SK-N-MC (cell line): ENCODE measurements at places on chromosomes 1 and 21.

DNA sequence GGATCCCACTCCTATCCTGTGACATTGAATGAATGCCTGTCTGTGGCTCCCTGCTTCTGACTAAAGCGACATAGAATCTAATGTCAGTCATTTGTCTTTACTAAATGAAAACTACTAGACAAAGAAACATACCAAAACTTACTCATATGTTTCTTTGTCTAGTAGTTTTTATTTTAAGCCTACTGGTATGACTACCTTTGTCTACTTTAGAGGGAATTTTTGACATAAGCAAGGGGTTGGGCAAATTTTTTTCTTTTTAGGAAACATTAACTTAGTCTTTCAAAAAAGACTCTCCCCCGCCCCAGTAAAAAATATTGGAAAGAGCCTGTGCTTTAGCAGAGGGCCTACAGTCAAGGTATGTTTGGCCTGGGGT is 4.9 kb downstream of the NEK7 start:
- no peak for DNase-seq

DNA sequence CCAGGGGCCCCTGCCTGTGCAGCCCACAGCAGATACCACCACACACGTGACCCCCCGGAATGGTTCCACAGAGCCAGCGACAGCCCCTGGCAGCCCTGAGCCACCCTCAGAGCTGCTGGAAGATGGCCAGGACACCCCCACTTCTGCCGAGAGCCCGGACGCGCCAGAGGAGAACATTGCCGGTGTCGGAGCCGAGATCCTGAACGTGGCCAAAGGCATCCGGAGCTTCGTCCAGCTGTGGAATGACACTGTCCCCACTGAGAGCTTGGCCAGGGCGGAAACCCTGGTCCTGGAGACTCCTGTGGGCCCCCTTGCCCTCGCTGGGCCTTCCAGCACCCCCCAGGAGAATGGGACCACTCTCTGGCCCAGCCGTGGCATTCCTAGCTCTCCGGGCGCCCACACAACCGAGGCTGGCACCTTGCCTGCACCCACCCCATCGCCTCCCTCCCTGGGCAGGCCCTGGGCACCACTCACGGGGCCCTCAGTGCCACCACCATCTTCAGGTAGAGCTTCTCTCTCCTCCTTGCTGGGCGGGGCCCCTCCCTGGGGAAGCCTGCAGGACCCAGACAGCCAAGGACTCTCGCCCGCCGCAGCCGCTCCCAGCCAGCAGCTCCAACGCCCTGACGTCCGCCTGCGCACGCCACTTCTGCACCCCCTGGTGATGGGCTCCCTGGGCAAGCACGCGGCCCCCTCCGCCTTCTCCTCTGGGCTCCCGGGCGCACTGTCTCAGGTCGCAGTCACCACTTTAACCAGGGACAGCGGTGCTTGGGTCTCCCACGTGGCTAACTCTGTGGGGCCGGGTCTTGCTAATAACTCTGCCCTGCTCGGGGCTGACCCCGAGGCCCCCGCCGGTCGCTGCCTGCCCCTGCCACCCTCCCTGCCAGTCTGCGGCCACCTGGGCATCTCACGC is 51.0 kb downstream of the COL18A1 start:
- DNase-seq, result no peak

GRCh38 chr1:67393737-67394136 is 36.5 kb downstream of the SERBP1 start:
- DNase-seq, result no peak

DNA sequence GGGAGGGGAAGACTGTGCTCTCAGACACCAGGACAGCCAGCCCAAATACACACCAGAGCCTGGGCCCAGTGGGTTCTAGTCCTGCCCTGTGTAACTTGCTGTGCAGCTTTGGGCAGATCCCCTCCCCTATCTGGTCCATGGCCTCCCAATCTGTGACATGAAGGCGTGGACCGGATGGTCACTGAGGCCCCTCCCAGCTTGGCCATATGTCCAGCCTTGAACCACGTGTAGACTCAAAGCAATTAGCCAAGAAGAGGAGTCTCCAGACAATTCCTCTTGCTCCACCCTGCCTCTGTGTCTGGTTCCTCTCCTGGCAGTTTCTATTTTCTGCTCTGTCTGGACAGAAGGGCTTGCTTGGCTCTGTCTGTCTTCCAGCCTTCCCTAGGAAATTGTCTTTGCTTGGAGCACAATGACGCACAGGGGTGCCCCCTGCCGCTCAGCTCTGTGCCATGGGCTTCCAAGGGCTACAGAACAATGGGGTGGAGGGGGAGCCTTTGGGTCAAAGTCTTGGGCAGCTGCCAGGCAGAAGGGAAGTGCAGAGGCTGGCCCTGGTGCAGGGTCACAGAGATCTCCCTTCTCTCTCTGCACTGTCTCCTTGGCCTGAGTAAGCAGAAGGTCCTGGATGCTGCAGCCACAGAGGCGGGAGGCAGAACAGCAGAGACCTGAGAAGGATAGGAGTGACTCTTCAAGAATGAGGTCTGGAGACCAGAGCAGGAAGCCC is 66.1 kb downstream of the TENT5C start:
- no peak for DNase-seq

DNA sequence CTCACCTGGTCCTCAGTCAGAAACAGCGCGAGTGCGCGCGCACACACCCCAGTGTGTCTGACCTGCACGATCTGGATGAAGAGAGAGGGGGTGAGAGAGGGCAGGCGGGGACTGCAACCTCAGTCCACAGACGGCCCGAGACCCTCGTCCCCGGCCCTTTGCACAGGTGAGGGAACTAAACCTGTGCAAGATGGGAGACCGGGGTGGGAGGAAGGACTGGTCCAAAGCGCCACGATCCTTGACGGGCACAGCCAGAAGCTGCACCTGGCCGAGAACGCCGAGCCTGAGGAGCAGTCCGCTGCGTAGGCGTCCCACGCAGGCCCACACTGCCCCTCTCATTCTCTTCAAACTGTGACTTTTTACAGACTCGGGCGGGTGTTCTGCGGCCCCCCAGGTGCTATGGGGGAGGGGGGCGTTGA is 519 bp upstream of the IQCC start:
- DNase-seq, result no peak

DNA sequence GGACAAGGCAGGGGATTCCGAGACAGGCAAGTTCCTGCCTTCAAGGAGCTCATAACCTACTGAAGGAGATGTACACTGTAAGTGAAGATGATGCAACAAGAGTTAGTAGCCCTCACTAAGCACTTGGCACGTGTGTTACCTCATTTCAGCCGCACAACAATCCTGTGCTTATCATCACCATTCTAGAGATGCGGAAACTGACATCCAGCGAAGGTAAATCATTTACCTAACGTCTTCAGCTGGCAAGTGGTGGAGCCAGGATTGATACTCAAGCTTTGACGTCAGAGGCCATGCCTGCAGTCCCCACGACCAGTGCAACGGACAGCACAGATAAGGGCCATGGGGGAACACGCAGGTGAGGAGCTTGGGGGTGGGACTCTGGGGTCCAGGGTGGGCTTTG is 2.9 kb upstream of the UBXN10 start:
- no peak for DNase-seq

DNA sequence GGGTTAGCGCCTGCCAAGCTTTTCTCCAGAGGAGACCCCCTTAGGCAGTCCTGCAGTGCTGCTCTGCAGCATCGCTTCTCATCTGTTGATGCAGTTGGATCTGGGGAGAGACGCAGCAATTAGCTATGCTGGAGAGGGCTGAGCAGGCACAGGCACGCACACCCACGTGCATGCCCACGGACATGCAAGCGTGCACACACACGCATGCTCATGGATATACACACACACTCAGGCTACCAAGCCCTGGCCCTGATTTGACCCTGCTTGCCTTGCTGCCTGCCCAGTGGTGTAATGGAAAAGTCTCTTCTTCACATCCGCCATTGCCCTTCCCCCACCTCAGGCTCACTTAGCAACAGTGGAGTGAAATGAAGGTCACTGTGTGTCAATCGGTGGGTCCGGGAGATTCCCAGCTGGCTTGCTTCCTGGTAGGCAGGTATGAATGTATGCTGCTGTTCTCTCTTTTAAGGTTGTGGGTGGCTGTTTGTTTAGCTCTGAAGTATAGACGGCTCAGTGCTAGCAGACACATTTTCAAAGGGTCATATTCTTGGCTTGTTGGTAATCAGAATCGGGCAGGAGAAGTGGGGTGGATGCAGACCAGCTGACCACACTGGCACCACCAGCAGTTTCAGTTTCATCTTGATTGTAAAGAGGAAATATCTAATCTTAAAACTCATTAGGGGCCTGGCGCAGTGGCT is 9.5 kb downstream of the ATP1B1 start:
- DNase-seq, result no peak

- DNase-seq, result no peak
These were observed 283.9 kb downstream of the PBX1 start for GRCh38 chr1:164842870-164843269.

DNA sequence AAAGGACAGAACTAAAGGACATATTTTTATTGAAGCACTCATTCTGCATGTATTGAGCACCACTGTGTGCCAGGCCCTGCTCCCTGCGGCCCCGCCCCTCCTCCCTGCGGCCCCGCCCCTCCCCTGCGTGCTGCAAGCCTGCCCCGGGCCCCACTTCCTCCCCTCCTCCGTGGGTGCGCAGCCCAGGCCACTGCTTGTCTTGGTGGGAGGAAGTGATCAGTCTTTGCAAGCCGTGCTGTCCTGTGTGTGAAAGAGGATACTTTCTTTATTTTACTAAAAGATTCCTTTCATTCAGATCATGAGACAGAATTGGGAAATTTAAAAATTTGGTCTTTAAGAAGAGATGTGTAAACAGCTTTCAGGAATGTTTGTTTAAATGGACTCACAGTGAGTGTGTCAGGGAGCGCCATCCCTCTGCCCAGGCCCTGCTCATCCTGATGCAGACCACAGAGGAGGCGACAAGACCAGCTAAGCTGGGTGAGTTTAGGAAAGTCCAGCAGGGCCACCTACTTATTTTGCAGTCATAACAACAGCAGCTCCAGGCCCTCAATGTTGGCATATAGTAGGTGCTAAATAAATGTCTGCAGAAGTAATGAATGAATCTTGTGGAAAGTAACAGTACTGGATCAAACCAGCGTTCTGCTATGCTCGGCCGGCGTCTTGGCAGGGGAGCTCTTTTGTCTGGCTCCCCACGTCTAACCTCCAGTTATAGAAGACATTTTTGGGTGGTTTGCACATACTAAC is 88.3 kb upstream of the SELENON start:
- no peak for DNase-seq

DNA sequence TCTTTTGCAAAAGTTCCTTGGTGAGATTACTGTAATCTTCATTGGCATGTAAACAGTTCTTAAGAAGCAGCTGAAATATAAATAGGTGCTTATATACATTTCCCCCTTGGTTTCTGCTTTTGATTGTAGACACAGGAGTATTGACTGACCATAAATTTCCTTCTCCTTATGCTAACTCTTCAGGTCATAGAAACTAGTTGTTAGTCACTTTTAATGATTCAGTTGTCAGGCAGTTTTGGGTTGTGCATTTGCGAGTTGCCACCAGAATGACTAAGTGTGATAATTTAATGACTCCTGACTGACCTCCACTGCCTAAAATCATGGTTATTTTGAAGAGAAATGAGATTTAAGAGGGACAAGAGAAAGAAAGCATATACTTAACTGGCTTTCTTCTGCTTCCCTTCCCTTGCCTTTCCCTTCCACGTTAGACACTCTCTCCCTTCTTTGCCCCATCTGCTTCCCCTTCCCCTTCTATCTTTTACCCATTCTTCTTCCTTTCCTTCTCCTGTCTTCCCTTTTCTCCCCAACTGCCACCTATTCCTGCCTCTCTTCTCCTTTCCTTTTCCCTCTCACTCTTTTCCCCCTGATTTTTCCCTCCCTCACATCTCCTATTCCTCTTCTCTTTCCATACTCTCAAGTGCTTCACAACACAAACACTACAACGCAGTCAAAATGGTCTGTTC is 12.3 kb downstream of the ZMPSTE24 start:
- no peak for DNase-seq

DNA sequence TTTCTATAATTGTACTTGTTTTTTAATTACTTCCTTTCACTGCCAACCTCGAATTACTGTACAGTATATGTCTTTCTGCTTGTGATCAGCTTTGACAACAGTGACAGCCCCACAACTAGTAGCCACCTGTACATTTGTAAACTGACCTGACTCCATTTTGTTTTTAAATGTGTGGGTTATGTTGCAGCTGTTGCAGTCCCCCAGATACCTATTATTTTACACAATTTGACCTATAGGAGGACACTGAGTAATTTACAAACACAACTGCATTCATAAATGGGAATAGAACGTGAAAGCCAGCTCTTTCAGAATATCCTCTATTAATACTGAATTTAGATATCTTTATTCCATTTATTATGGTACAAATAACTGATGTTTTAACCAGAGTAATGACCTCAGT is 2.5 kb upstream of the VAMP3 start:
- DNase-seq, result no peak

- no peak for DNase-seq
These were observed 350.9 kb downstream of the S1PR1 start for GRCh38 chr1:101587741-101588140.

DNA sequence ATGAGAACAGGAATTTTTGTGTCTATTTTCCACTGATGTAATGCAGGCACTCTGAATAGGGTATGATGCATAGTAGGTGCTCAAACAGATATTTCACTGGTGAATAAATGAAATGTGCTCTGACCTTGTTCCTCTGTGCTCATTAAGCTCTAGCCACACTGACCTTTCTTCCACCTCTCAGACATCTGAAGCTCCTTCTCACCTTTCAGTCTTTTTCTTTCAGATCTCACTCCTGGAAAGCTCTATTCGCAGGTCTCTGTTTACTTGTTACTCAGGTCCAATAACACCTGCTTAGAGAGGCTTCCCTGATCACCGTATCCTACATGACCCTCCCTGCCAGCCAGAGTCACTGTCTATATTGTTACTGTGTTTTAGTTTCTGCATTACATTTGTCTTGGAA is 59.2 kb upstream of the IVNS1ABP start:
- no peak for DNase-seq

DNA sequence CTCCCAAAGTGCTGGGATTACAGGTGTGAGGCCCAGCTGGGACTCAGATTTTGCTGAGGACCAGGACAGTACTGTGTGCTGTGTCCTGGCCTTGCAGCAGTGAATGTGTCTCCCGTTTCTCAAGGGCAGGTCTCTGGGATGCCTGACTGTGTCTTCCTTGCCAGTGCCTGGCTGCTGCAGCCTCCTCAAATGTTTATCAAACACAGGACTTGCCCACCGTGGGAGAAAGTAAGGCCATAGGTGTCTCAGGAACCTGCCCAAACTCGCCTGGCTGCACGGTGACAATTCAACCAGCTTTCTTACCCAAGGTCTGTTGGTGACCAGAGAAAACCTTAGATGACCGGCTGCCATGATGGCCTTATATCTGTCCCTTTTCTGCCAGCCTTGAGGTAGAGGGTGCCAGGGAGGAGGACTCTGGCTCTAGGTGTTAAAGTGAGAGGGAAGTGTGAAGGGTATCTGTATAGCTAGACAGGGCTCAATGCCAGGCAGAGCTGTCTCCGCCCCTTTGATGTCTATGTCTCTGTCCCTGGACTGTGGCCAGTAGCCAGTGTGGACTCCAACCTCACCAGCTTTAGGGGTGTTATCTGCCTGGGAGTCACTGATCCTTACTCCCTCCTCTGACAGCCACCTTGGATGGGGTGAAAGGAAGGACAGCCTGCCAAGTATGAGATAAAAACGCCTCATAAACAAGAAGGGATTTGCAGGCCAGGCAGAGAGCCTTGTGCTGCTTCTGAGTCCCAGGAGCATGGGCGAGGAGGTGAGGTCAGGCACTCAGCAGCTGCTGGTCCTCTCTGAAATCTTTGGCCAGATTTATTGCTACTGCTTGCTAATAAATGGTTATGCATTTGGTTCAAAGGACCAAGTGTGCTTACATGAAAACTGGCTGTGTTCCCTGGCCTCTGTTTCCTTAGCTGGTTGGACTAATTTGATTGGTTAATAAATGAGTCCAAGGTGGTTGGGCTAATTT is 22.3 kb downstream of the IL6R start:
- no peak for DNase-seq

GRCh38 chr1:168799927-168800605 is 71.1 kb upstream of the DPT start:
- no peak for DNase-seq
